ENCODE measurements at places on chromosomes 1 and 21. TPM values are rescaled to one million over a fixed set of nuclear protein-coding genes. Genes with fewer than 3 reads are reported as not detected.
A peak's percentile ranks its signal among the peaks of the same experiment; 100 is the strongest.

DNA sequence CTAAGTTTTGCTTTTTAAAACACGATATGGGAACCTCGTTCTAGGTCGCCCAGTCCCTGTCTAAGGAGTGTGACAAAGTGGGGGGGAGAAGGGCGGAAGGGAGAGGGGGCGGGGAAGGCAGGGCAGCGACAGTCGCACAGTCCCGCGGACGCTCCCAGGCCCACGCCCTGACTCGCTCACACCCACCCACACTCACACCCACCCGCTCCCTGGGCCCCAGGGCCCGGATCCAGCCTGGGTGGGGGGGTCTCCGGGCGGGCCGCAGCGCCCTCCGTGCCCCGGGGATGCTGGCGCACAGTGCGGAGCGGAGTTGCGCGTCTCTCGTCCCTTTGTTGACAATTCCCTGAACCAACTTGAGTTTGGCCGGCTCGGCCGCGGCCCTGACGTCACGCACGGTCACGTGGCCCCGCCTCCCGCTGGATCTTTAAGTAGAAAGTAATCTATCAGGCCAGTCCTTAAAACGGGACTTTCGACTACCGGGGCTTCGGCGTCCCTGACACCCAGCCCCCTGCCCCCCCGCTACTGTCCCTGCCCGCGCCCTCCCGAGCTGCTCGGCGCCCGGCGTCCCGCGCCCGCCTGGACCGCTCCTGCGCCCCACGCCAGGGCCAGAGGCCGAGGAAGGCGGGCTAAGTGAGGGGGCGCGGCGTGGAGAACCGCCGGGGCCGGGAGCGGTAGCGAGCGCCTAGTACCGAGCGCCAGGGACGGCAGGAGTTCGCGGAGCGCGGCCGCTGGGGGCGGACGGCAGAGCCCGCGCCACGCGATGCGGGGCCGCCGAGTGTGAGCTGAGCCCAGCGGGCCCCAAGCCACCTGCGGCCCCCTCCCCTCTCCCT is at the start of gene FOXD3:
FOXD3 (plus strand) TSS at position 454 of the 830 bp plus-strand sequence. CDS start 492 bp downstream, outside the sequence.
- no peak for DNase-seq

- DNase-seq = no peak
Observed at GRCh38 chr1:200128944-200129879, 101.7 kb downstream of the NR5A2 start.

DNA sequence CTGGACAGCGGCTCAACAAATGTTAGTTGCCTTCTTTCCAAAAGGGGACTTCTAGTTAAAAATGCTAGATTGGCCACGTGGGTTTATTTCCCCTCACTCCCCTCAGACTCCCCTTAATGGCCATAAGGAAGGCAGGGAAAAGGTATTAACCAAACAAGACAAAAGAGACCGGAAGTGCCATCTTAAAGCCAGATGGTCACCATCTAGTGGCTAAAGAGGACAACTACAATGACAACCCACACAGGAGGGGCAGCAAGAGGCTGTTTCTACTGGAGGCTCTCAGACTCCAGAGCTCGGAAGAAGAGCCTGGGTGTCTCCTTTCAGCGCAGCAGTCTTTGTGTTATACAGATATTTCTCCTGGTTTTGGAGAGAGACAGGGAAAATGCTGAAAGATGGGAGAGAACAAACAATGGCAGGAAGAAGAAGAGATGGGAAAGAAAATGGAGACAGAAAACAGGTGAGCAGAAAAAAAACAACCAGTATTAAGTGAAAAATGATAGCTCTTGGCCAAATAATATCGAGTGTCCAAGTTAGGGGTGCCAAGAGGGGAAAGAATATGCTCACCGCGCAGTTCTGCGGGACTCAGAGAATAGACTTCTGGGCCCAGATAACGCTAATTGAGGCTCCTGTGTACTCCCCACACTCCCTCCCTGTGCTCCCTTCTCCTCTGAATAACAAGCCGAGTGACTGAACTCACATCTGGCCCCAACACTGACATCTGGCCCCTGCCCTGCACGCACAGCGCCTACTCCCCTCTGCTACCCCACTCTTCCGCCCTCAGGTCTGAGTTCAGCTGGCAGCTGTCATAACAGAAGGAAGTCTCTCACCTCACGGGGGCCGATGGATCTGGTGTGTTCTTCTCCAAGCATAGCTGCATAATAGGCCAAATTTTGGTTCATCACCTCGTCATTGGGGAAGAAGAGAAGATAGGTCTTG is 9.6 kb downstream of the P3H1 start:
- no peak for DNase-seq

The HTR1D gene
- not detected for total RNA-seq

DNA sequence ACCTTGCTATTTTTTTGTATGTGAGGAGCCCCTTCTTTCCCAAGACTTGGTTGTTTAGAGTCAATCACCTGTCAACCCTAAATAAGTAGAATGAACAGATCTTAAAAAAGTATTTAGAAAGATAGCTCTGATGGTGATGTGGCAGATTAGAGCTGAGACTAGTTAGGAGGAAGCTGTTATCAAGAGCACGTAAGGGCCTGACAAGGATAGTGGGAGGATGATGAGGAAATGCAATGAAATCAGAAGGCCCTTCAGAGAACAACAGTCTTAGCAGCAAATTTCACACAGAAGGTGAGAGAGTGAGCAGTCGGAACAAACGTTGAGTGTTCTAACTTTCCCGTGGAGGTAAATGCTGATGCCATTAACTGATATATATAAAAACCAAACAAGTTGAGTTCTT is 15.9 kb upstream of the S1PR1 start:
- no peak for DNase-seq

GRCh38 chr1:92026806-92027205 is 3.0 kb upstream of the EPHX4 start:
- DNase-seq = no peak

GRCh38 chr1:2545754-2546514 is 10.2 kb upstream of the TNFRSF14 start:
- peak; percentile 62 for DNase-seq

DNA sequence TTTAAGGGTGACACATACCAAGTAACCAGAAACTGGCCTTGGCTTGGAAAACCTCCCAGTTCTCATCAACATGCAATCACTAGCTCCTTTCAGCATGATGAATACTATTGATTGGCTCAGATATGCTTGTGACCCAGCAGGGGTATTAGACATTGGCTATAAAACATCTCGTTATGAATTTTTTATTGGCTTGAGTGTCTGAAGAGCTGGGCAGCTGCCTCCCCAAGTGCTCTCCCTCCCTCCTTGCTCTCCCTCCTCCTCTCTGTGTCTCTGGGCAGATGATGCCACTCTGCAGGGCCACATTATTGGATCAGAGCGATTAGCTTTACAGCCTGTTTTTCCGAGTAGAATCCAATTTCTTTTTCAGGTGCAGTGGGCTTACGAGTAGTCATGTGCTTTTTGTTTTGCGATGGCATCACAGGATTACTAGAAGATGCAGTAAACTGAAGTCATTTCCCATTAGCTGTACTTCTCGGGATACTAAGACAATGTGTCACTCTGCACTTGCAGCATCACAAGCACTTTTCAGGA is 79.3 kb upstream of the ATF3 start:
- no peak for DNase-seq

The SELENBP1 gene
- total RNA-seq = 182 TPM

The LCE3D gene
- total RNA-seq = not detected

The AVPR1B gene
- not detected for total RNA-seq

The TPTE gene
- not detected for total RNA-seq

- DNase-seq = no peak
Observed at GRCh38 chr1:235206533-235207208, 45.6 kb upstream of the RBM34 start.

DNA sequence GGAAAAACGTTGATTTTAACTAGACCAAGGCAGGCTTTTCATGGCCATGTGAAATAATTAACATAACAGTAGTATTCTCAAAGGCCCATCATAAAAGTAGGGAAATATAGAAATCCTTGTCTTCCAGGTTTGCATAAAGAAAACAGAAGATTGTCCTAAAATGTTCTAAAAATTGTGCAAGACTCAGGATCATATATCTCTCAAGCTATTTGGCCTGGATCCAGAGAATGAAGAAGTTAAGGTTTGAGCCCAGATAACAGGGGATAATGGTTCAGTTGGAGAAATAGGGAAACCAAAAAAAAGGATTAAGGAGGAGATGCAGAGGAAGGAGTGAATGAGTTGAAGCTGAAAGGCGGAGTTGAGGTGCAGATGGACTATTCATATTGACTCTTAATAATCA is 555.5 kb upstream of the NR5A2 start:
- no peak for DNase-seq

DNA sequence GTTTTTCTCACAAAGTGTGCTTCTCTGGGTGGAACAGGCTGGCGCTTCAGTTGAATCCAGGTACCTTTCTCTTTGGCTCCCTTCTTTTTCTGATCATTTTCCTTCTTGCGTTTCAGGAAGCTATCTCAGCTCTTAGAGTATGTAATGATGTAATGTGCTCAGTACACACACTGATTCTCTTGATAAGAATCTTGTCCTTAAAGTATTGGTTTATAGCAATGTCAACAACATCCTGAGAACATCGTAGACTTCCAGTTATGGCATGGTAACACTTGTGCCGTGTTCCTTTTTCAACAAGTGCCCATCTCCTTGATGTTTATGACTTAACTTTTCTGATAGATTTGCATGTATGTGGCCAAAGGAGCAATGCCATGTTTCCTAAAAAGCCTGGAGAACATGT is 11.7 kb upstream of the ABCD3 start:
- DNase-seq = no peak

DNA sequence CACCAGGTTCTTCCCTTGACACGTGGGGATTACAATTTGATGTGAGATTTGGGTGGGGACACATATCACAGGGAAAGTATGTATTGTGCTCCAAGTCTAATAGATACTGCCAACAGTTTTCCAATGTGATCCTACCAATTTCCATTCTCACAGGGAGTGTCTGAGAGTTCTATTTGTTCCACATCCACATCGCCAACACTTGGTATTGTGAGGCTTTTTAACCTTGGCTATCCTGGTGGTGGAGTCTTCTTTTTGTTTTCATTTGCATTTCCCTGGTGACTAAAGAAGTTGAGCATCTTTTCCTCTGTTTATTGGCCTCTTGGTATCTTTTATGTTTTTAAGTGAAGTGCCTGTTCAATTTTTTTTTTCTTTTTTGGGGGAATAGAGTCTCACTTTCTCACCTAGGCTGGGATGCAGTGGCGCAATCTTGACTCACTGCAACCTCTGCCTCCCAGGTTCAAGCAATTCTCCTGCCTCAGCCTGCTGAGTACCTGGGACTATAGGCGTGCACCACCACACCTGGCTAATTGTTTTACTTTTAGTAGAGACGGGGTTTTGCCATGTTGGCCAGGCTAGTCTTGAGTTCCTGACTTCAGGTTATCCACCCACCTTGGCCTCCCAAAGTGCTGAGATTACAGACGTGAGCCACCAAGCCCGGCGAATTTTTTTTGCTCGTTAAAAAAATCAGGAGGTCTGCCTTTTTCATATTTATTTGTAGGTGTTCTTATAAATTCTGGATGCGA is 15.9 kb upstream of the PADI1 start:
- DNase-seq = no peak

- DNase-seq = no peak
Observed at GRCh38 chr21:16162953-16163352, 433.2 kb downstream of the USP25 start.

DNA sequence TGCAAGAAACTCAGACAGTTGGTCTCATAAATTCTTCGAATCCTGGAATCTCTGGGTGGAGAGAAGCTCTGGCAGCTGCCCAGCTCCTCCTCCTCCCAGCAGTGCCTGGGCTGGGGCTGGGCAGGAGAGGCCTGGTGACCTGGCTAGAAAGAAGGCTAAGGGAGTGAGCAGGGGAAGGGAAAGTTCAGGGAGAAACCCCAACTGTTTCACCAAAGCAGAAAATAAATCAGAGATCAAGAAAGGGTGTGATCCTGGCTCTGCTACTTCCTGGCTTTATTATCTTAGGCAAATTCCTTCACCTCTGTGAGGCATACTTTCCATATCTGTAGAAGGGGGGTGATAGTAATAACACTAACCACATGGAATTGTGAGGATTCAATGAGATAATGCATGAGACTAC is 8.8 kb upstream of the COL16A1 start:
- DNase-seq = no peak

The CAPZA1 gene
- 150 TPM for total RNA-seq

The CFHR1 gene
- not detected for total RNA-seq

- DNase-seq = no peak
Observed at GRCh38 chr1:110538075-110538474, 19.1 kb upstream of the KCNA10 start.

GRCh38 chr1:247360116-247360898 is 28.6 kb upstream of the ZNF496 start:
- DNase-seq = no peak

DNA sequence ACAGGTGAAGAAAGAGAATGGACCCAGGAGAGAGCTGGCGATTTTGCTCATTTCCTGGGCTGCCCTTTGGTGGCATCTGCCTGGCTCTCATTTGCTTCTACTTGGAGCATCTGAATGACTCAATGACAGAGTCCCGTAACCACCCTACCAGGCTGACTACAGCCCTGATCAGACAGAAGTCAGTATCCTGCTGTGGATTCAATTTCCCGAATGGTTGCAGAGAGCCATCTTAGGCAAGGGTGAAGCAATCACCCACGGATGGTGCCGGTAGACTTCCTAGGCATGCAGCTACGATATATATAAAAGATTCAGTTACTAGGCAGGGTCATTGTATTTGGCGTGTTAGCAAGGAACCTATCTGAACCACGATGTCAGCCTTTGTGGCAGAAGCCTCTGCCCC is 10.2 kb downstream of the AJAP1 start:
- DNase-seq = no peak

DNA sequence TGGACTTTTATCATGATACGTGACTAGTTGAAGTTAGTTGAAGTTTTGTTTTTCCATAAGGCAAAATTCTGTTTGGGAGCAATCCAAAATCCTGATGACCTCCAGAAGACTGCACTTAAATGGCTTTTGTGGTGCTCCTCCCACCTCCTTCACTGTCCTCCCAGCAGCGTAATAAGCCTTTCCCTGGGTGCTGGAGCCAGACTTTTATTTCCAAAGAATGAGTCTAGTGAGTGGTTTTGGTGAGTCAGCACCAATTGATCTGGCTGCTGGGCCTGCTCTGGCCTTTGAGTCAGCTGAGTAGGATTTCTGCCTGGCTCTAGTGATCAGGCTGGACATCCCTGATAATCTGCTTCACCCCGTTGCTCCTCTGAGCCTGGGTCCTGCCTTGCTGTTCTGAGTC is 21.7 kb upstream of the KCND3 start:
- DNase-seq = no peak

All from omental fat pad (tissue), 4 donors.